Activated CD8-positive, alpha-beta T cell treated with anti-CD3 and anti-CD28 coated beads, Interleukin-2, amount 10 ng/mL, durations not matched to agents 7 days and 5 days (primary cell): ENCODE measurements at places on chromosomes 4 and X.

GRCh38 chrX:134537179-134537955, 77.4 kb downstream of the HPRT1 start:
- DNase-seq, result no peak

- no peak for DNase-seq
Measured at GRCh38 chr4:7045961-7046921, 3.1 kb downstream of the TADA2B start.

DNA sequence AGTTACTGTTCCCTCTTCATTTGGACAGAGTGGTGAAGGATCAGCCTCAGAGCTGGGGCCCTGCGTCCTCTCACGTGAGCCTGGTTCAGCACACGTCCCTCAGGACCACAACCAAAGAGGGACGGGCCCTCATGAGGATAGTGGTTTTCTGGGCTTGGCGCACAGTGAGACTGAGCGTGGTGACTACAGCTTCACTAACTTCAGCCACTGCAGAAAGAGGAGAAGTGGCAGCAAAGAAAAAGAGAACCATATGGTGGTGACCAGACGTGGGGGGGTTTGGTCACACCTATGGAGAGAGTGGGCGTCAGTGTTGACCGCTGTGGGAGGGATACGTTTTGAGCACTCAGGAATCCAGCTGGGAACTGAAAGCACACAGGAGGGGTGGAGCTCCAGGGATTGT, 21.8 kb upstream of the TNIP3 start:
- DNase-seq, result no peak

DNA sequence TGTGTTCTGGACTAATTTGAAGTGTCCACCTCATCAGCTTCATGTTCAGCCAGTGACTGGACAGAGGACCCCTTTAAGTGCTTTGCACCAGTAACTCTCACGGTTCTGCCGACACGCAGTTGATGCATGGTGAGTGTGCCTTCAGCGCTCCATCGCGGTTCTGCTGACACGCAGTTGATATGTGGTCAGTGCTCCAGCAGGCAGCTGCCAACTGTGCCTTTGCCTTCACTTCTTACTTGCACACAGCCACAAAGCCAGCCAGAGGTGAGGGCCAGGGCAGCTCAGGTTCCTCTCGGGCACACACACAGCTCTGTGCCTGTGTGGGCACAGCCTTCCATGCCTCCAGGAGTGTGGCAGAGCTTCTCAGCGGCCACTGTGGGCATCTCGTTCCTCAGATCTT, 12.4 kb downstream of the NKX1-1 start:
- DNase-seq, result no peak

DNA sequence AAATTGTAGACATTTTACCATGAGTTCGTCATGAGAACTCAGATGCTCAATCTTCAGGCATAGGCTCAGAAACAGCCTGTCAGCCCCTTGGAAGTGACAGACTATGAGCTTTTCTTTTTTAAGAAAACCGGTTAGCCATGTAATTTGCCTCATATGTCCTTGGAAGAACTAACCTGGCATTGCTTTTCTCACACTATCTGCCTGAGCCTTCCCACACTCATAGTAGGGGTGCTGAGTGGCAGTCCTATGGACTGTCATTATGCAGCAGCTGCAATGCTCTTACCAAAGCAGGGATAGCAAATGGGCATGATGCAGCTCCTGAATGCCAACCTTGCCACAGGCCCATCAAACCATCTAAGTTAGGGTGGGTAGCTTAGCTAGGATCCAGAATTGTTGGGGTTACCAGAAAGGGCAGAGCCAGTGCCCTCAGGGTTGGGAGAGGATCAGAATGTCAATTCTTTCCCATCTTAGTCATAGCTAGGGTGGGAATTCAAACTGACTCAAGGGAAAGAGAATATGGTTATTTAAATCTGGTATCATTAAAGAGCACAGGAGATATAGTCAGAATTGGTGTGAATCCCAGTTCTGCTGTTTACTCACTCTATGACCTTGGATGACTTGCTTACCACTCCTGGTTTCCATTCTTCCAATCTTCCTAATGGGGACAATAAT, 230.6 kb upstream of the CPEB2 start:
- DNase-seq, result no peak

DNA sequence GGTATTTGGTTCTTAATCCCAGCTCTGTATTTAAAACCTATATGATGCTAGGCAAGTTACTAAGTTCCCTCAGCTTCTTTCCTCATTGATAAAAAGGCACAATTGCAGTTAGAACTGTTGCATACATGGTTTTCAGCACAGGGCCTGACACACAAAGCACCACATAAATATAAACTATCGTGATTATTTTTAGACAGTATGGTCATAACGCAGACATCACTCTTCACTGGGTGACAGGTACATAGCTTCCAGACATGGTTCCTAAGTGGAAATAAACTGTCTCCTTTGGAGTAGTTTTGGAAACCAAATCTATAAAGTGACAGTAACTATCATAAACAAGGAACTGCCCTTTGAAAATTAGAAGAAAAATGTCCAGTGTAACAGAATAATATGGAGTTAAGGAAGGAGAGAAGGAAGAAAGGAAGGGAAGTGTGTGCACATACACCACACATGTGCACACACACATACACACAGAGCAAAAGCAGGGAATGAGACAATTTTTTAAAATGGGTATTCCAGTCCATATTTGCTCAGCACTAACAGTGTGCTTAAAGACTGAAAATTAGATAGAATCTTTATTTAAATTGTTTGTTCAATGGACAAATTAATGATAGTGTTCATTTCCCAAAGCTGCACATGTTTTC, 12.5 kb upstream of the G3BP2 start:
- no peak for DNase-seq

DNA sequence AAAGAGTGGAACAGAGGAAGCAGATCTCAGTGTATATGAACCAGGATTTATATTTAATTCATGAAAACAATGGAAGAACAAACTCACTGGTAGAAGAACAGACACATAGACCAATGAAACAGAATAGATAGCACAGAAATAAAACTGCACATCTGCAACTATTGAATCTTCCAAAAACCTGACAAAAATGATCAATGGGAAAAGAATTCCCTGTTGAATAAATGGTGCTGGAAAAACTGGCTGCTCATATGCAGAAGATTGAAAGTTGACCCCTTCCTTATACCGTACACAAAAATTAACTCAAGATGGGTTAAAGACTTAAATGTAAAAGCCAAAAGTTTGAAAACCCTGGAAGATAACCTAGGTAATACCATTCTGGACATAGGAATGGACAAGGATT, 391.0 kb downstream of the MAGEB5 start:
- no peak for DNase-seq

DNA sequence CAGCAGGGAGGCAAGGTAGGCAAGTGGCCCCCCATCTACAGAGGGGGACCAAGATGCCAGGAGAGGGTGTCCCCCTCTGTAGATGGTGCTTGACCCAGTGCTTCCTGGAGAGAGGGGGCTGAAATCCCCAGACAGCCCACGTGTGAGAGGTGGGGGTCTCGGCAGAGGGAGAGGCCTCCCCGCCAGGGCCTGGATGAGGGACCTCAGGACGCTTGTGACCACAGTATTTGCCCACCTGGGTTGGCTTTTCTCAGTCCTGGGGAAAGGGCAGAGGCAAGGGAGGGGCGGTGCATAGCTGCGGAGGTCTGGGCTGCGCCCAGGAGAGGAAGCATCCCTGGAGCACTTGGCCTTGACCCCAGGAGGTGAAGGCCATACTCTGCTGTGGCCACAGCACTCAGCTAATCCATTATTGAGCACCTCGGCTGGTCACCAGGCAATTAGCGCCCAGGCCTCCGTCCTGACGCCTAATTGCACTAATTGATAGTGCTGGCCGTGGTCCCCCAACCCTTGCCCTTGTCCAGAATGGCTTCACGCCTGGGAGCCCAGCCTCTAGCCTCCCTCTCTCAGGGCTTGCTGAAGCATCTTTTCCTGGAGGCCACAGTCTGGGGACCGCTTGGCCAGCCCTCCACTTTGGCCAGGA, 30.7 kb downstream of the HMX1 start:
- DNase-seq, result no peak

DNA sequence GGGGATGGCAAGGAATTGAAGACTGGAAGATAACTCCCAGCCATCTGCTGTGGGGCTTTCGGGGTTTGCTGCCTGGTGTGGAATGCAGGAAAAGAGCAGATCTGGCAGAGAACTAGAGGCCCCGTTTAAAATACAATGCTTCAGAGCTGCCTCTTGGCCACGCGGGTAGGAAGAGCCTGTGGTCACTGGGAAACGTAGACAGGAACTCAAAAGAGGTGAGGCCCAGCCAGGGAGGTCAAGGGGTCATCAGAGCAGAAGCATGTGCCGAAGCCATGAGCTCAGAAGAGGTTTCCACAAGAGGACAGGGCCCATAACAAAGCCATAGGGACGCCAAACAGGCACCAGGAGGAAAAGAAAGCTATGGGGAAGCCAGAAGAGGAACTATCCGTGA, 14.5 kb upstream of the STS start:
- DNase-seq, result no peak

- DNase-seq, result no peak
Measured at GRCh38 chrX:98452456-98452855, 1568.7 kb downstream of the RPA4 start.

DNA sequence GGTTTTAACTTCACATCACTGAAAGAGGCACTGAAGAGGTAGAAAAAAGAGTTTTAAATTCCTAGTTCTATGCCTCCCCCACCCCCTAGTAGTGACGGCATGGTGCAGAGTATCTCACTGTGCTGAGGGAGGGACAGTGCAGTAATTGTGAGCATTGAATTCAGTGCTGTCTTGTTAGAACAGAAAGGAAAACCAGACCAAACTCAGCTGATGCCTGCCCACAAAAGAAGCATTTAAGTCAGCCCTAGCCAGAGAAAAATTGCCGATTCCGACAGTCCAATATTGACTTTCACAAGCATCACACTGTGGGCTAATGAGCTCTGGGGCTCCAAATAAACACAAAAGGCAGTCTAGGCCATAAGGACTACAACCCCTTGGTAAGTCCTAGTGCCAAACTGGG, 417.7 kb downstream of the AR start:
- no peak for DNase-seq

DNA sequence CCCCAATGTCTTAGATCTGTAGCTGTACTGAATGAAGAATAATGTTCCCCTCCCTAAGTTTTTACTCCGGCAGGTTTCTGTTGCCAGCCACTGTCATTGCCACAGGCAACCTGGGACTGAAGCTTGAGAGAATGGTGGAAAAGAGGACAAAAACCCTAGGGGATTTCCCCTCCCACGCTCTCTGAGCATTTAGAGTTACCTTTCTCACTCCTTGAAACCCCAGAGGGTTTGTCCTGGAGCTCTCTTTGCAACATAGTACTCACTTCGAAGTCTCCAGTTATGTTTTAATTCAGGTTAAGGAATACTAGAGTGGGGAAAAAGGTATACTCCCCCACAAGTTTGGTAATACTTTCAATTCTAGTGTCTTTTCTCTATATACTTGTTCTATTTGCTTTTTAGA, 31.5 kb downstream of the F8 start:
- no peak for DNase-seq

- DNase-seq, result no peak
Measured at GRCh38 chr4:71290074-71290473, 48.7 kb upstream of the SLC4A4 start.

DNA sequence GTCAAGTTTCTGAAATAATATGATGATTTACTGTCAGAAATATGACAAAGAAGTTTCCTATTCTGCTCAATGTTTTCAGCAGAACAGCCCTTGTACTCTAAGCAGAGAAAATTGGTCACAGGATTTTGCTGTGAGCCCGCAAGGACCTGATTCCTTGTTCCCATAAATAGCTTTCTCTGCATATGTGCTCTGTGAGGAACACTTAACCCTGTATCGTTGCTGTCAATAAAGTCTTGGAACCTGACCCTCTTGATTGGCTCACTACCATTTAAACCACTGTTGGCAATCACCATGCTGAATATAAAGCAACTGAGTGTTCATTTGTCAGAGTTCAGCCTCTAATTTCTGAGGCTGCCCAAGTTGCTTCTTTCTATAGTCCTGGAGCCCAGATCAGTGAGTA, 158.2 kb upstream of the NOCT start:
- DNase-seq, result no peak

DNA sequence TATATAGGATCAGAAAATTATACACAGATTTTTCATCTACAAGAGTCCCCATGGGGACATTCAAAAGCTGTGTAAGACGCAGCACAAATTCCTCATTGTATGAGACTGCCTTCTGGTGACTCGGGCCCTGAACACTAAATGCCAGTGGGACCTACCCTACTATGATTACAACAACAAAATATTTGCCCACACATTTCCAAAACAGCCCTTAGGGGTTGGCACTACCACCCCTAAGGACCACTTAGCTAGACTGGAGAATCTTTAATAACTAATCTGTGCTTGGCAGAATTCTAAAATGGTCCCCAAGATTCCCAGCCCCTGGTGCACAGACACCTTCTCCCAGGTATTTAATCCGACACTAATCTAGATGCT, 29.1 kb downstream of the UCHL1 start:
- DNase-seq, result no peak

GRCh38 chr4:91577864-91578263, 725.9 kb upstream of the GRID2 start:
- no peak for DNase-seq

- peak; percentile 75 for DNase-seq
Measured at GRCh38 chr4:163484906-163485305, 9.6 kb upstream of the TMA16 start.

DNA sequence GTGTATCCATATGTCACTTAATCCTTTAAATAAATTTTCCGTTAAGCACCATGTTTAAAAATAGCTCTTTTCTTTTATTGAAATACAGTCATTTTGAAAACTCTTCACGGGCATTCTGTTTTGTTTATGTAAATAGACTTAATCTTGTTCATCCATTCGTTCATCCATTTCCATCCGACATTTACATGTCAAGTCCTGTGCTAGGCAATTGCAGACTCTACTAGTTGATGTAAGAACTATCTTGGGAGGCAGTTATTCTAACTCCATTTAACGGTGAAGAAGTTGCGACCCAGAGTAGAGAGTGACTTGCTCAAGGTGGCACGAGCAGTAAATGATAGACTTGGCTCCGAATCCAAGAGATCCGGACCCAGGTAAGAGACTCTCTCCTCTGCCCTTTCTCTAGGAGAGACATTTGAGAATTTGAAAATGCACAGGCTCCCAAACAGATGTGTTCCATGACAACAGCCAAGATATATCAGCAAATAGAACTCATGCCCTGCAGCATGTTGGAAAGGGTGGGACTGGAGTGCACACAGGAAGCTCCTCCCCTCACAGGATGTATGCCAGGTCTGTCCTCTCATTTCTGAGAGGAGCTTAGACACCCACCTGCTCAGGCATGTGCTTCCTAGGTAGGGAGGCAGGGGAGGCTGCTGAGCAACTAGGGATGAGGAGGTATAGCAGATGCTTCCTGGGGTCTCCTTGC, 64.5 kb downstream of the DRD5 start:
- no peak for DNase-seq

GRCh38 chr4:124409044-124409443, 303.5 kb downstream of the ANKRD50 start:
- no peak for DNase-seq

DNA sequence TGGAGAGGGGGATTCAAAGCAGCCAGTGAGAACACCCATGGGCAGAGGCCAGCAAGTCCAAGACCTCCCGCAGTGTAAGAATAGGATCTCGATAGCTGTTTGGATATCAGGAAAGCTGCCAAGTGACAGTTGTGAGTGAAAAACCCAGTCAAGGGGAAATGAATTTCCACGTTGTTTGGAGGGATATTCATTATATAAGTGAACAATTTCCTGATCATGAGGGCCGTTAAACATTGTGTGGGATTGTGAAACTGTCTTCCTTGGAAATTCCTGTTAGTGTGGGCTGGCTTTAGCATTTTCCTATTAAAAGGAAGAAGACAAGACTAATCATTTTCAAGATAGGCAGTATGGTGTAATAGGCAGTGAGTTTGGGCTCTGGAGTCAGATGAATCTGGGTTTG, 15.0 kb downstream of the CLDN2 start:
- no peak for DNase-seq
